ENCODE measurements at places on chromosomes 11 and 22.

- DNase-seq, result no peak
These were observed 2.5 kb downstream of the KRTAP5-4 start for GRCh38 chr11:1619449-1619848.

DNA sequence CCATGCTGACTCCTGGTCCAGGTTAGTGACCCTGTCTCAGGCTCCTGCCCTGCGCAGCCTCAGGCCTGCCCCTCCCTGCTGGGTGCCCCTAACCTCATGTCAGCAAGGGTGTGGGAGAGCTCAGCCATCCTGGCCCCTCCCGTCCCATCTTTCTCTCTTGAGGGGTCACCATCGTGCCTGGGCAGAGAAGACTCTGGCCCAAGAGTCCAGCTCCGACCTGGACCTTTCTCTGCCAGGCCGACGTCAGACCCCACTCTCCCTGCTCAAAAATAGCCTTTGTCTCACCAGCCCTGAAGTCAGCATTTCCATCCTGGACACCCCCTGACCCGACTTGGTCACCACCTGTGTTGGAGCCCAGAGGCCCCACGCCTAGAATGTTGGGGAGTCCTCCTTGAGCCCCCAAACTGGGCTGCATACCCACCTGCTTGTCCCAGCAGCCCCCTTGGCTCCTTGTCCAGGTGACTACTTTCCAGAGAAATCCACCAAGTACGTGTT, 4.9 kb downstream of the SCGB1C1 start:
- no peak for DNase-seq

DNA sequence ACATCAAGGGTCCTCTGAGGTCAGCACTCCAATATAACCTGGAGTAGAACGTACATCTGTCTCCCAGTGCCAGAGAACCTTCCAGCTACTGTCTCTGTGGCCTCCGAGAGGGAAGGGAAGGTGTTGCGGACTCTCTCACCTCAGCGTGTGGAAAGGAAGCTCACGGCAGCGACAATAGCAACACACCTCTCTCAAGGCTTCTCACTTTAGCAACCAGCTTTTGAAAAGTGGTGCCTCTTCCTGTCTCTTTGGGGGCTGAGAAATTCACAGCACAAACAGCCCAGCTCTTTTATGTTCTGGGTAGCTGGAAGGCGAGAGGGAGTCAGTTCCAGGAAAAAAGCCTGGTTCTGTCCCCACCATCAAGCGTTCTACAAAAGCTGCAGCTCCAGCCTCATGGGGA, 156.9 kb upstream of the TBCEL start:
- DNase-seq, result no peak

- DNase-seq, result no peak
These were observed 26.5 kb upstream of the WNT7B start for GRCh38 chr22:46003271-46004091.

DNA sequence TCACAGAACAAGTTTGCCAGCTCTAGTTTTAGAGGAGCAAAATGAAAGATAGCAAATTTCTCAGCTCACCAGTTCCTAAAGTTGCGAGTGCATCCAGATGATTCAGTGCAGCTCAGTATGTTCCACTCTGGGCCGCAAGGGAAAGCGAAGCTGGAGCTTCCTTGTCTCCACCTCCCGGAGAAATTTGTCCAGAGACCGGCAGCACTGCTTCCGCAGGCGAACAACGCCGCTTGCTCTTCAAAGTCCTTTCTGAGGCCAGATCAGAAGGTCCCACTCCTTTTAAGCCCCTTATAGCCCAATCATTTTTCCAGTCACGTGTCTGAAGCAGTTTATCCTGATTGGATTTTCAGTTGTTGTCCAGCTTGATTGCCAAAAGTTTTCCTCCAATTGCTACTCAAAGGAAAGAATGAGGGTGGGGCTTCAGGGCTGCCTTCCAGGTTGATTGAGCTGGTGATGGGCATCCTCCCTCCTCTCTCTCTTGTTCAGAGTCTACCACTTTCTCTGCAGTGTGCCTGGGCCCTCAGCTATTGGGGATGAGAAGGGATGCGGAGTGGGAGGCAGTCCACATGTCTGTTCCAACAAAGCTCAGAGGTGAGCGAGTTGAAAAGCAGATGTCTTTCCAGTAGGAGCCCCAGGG, at the start of gene ZNF280A:
TSS of gene ZNF280A (minus strand) at position 251 of the 637 bp plus-strand sequence. CDS start 4,640 bp downstream, outside the sequence.
- DNase-seq, result no peak

GRCh38 chr11:28726432-28726831, 618.2 kb downstream of the METTL15 start:
- DNase-seq, result no peak

DNA sequence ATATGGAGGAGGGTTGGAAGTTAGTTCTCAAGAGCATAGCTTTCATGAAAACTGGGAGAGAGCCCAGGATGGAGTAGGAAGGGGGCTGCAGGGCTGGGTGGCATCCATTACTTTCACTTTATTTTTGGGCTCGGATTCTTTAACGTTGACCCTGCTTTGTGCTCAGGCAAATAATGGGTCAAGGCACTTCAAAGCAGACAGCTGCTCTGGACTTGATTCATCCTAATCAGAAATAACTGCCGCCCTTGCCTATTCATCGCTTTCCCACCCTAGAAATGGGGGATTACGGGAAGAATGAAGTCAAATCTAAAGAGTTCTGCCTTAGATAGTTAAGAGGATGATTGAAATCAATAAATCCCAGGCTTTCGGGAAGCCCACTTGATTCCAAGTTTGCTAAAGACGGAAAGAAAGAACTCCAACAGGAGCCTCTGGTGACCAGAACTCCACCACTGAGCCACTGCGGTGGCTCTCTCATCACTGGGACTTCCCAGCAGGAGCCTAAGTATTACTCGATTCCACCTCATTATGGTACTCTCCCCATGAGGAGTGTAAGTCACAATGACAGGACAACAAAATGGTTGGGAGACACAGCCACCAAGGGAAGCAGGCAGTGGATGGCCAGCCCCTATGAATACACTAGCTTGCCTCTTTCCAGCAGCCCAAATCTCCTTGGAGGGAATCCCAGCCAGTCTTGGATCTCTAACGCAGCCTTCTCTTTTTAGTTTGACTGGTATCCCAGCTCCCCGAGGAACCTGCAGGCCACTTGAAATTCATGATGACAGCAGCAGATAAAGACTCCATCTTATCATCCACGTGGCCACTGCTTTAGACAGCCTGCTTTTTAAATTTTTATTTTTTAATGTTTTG, 815.5 kb downstream of the NTM start:
- no peak for DNase-seq

GRCh38 chr11:22792497-22792896, 37.1 kb downstream of the SVIP start:
- peak; percentile 29 for DNase-seq

DNA sequence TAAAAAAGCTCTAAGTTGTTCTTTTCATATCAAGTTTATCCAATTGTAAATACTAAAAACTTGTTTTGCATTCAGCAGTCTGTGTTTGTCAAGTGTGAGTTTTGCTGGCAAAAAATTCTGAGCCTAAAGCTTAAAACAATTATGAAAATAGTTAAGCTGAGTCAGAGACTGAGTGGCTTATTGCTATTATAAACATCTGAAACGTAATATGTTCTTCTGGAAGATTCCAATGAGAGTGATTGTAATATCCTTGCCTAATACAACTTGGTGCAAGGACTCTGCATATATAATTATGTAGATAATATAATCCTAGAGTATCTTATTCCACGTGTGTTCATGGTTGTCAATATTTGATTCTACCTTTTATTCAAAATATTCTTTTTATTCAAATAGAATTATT, 14.1 kb upstream of the NUP50 start:
- no peak for DNase-seq

GRCh38 chr11:75571625-75572024, 9.6 kb downstream of the SERPINH1 start:
- DNase-seq, result no peak

DNA sequence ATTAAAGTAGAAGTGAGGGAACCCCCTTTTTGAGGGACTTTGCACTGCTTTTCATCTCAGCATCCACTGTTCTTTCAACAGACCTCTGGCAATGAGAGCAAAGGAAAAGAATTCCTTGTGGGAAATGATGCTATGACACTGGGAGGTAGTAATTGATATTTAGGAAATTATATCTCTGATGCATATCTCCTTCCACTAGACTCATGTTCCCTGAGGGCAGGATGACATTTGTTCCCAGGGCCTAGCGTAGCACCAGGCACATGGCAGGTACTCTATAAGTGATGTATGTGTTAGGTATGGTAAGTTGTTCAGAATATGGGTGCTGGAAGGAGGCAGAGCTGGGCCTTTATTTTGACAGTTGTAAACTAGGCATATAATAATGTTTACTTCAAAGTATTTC, 142.9 kb downstream of the CCDC81 start:
- DNase-seq, result no peak

DNA sequence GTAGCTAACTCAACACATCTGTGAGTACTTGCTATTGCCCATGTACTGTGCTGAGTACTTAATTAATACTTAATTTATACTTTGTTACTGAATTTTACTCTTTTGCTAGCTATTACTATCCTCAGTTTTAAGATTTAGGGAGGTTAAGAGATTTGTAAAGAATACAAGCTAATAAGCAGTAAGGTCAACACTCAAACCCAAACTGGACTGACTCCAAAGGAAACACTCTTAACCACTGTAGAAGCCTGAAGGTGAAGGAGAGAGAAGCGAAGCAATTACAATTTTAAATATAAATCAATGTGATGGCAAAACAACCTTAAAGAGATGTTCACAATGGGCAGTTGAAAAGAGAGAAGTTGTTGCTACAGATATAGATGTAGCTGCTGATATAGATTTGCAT, 204.5 kb downstream of the GUCY1A2 start:
- DNase-seq, result no peak

GRCh38 chr11:19428206-19429002, 187.7 kb upstream of the E2F8 start:
- no peak for DNase-seq

DNA sequence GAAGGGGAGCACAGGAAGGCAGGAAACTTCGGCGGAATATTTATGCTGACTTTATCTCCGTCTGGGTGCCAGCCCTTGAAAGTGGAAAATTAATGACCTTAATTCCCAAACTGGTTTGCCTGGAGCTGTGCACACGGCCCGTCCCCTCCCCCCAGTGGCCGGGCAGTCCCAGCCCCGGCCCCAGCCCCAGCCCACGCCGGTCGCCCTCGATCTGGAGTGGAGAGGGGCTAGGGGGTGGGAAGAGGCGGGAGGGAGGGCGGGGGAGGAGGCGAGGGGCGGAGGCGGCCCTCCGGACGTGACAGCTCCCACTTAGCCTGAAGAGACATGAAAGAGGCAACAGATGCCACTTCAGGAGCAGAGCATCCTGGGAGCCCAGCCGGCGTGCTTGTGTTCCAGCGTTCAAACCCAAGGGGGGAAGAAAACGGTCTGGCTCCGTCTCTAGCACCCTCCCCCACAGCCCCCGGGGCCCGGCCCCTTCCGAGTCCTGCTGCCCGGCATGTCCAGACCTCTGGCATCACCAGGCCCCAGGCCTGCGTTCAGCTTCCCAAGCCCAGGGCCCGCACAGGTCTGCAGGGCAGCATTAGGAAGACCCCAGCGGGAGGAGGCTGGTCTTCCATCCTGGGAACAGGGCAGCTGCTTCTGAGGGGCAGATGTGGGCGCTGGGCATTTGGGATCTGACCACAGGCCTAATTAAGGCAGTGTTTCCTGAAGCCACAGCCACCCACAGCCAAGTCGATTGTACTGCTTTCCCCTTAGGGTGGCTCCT, 20.0 kb upstream of the LMO1 start:
- DNase-seq, result peak; percentile 43

DNA sequence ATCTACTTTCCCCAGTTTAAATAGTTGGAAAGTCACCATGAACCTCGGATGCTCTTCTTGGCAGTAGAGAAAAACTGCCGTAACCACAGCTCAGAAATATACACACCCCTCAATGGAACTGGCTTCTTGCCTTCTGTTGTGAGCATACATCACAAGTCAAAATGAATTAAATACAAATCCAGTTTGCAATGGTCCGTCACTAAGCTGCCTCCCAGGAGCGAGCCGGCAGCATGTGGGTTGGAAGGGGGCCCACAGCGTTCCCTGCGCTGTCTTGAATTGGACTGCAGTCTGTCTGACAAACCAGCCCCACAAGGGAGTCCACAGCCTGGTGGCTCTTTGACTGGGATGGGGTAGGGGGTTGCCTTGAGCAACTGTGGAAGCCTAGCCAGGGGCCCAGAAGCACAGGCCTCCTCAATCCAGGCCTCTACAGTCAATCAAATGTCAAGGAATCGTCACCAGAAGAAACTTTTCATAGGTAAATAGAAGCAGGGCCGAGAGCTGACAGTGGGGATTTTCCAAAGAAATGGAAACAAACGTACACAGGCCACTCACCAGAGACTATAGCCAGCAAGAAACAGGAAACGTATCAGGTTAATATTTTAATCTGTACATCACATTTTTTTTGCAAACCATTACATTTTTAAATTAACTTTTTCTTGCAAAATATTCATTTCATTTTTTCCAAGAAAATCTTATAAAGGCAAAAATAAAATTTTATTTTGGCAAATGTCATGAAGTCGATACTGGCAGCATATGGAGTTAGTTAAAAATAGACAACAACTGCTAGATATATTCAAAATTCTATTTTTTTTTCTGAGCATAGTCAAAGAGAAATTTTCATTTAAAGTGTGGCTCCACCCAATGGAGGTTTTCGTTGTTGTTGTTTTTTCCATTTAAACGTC, 38.5 kb downstream of the C11orf58 start:
- peak; percentile 95 for DNase-seq

DNA sequence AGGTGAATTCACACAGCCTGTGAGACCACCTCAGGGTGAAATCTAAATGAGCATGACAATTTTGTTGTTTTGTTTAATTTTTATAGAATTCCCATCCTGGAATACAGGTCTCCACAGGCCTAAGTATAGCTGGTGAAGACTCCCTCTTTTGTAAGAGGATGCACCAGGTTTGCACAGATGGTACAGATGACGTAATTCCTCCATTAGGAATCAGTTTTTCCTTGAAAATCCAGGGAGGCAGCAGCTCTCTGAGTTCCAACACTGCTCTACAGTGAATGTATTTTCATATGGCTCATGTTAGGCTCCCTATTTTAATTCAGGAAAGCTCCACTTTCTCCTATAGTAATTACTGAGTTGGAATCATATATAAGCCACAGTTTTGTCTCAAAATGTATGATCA, 47.2 kb downstream of the USP28 start:
- DNase-seq, result no peak

DNA sequence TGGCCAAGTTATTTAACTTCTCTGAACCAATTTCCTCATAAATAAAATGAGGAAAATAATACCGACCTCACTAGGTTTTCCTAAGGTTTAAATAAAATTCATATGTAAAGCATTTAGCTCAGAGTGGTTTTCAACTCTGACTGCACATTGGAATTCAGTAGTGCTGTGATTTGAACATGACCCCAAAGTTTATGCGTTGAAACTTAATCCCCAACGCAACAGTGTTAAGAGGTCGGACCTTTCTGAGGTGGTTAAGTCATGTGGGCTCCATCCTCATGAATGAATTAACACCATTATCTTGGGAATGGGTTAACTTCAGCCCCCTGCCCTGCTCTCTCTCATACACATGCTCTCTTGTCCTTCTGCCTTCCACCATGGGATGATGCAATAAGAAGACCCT, 322.2 kb downstream of the AASDHPPT start:
- no peak for DNase-seq
